ENCODE measurements at places on chromosomes 4 and X. TPM values are rescaled to one million over a fixed set of nuclear protein-coding genes. Genes with fewer than 3 reads are reported as not detected.

The NEIL3 gene
- 2.2 TPM for polyA plus RNA-seq

The PHEX gene
- polyA plus RNA-seq = 3.1 TPM

The GYPA gene
- polyA plus RNA-seq = 1.8 TPM

The HNRNPDL gene
- polyA plus RNA-seq = 487 TPM

The RHOXF2 gene
- 0.05 TPM for polyA plus RNA-seq

The CLDN2 gene
- 0.55 TPM for polyA plus RNA-seq

The FAAH2 gene
- 1.1 TPM for polyA plus RNA-seq

The PCDH19 gene
- polyA plus RNA-seq = 8.4 TPM

The RAB9B gene
- 23.4 TPM for polyA plus RNA-seq

The GUCY1A1 gene
- 14.3 TPM for polyA plus RNA-seq

The CT45A2 gene
- not detected for polyA plus RNA-seq

The CHST7 gene
- polyA plus RNA-seq = not detected

The H2BW1 gene
- not detected for polyA plus RNA-seq

The ADGRG2 gene
- polyA plus RNA-seq = 4.9 TPM

The TDO2 gene
- polyA plus RNA-seq = 0.73 TPM

The CCKAR gene
- not detected for polyA plus RNA-seq

DNA sequence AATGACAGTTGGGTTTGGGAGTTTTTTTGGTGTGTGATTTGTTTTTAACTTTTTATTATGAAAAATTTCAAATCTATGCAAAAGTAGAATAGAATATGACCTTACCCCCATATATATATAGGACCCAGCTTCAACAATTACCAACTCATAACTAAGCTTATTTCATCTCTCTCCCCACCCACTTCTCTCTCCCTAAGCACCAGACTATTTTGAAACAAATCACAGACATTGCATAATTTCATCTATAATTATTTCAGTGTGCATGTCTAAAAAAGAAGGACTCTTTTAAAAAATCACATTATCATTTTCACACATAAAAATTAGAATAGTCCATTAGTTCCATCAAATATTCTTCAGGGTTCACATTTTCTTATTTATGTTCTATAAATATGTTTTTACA lies 28.3 kb upstream of the NKX6-1 start:
- DNase-seq = no peak

GRCh38 chr4:24743927-24744326 lies 51.4 kb upstream of the SOD3 start:
- DNase-seq = no peak

DNA sequence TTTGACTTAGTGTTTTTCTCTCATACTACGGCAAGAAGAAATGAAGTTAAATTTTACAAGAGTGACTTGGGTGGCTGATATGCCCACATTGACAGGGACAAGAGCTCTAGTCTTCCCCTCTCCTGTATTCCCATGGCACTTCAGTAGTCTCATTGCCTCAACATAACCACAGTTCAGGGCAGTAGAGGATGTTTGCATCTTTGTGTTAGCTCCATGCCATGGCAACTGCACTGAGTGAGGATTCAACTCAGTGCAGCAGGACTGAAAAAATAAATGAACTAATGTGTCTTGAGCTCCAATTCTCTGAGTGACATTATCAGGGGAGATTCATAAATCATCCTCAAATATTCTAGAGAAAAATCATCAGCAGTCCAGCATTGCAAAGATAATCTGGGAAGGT lies 78.8 kb downstream of the TET2 start:
- DNase-seq = no peak

- no peak for DNase-seq
Observed at GRCh38 chr4:152572417-152573086, 36.7 kb upstream of the FBXW7 start.

DNA sequence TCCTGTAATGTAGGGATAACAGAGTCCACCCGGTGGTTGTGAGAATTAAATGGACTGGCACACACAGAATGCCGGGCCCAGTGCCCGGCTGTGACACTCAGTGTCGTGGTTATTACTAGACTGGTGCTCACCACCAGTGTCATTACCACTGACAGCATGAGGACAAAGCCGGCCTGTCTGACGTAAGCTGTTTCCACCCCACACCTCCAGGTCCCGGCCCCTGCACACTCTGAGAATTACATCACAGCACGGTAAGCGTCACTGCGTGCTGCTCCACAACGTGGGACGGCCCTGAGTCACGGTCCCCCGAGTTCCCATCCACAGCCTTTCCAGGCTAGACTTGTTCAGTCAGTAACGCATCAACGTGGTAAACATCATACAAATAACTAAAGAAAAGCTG lies 22.9 kb downstream of the FAT1 start:
- peak; percentile 31 for DNase-seq

- no peak for DNase-seq
Observed at GRCh38 chrX:77953708-77954107, 15.7 kb downstream of the PGAM4 start.

- DNase-seq = no peak
Observed at GRCh38 chr4:38728631-38729141, 54.1 kb downstream of the TLR10 start.

DNA sequence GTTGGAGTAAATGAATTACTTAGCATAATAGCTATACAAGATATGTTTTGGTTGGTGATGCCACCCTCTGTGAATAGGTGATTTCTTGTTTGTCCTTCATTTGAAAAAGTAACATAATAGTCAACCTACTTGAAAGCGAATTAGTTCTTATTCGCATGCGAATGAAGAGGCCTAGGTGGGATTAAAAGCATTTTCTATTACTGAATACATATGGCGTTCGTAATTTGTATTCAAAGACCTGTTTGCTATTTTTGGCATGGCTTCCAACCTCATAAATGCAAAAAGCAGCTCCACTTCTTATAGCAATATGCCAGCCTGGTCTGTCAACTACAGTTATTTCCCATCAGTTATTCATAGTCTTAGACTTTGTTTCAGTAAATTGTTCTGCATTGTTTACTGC lies 261.3 kb downstream of the TENM3 start:
- no peak for DNase-seq

GRCh38 chrX:41621222-41621723 lies 67.5 kb upstream of the GPR34 start:
- DNase-seq = no peak

DNA sequence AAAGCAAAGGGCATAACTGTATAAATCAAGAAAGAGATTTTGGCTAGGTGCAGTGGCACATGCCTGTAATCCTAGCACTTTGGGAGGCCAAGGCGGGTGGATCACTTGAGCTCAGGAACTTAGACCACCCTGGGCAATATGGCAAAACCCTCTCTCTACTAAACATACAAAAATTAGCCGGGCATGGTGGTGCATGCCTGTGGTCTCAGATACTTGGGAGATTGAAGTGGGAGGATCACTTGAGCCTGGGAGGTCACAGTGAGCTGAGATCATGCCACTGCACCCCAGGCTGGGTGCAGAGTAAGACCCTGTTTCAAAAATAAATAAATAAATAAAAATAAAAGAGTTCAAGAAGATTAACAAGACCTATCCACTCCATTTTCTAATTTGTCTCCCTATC lies 227.3 kb downstream of the SOWAHB start:
- no peak for DNase-seq

DNA sequence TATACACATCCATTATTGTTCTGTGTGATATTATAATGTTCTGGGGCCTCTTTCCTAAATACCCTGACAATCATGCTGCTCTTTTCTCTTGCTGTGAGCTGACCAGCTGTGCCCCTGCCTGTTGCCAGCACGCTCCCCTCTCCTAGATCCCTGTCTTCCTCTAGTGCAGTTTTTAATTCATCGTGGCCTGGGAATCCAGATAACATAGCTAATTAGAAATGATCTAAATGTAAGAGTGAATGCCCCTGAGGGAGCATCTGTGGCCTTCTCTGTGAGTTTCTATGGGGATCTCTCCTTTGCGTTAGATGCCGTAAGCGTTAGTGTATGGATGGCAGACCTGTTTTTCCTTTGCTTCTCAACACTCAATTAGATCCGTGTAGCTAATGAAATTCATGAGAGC lies 434.3 kb downstream of the SPRY1 start:
- no peak for DNase-seq

- no peak for DNase-seq
Observed at GRCh38 chr4:180811556-180811955, 1431.6 kb upstream of the TENM3 start.

DNA sequence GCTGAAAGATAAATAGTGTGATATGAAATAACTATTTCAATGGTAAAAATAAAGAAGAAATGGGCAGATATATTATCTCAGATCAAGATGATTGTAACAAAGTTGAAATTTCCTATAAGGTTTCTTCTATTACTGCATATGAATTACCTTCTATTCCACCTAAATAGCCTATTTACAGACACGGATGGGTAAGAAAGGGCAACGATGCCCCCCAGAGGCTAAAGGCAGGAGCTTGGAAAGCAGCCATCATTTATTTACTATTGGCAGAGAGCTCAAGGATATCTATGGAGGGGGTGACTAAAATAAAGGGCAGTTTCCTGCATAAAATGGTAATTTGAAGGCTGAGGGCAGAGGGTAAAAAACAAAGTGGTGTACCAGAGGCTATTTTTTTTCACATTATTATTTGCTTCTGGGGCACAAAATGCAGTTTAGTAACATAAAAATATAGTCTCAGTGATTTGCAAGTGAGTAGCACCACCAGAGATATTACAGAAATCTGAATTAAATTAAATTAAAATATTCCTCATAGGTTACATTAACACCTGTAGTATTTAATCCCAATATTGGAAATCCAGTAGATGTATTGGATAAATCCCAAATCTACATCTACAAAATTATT lies 123.1 kb downstream of the BTC start:
- DNase-seq = no peak

GRCh38 chr4:8427761-8428287 lies 12.7 kb downstream of the ACOX3 start:
- DNase-seq = peak; percentile 61

GRCh38 chr4:140027101-140027500 lies 126.9 kb downstream of the MAML3 start:
- DNase-seq = no peak

DNA sequence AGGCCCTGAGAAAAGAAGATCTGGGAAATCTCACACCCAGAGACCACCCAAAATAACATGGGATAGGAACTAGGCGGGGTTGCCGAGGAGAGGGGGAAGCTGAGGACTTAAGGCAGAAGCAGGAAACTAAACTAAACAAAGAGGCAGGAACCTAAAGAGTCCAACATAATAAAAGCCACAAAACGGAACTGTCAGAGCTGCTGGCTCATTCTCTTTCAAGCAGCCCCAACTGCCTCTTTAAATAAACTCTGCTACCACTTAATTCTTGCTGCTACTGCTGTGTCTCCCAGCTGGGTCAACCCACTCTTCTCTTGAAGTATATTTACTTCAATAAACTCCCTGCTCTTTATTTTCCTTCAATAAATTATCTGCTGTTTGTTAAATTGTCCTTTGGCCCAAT lies 44.5 kb downstream of the MAGEB16 start:
- no peak for DNase-seq

- DNase-seq = no peak
Observed at GRCh38 chr4:139658185-139658584, 7.4 kb upstream of the MGST2 start.

DNA sequence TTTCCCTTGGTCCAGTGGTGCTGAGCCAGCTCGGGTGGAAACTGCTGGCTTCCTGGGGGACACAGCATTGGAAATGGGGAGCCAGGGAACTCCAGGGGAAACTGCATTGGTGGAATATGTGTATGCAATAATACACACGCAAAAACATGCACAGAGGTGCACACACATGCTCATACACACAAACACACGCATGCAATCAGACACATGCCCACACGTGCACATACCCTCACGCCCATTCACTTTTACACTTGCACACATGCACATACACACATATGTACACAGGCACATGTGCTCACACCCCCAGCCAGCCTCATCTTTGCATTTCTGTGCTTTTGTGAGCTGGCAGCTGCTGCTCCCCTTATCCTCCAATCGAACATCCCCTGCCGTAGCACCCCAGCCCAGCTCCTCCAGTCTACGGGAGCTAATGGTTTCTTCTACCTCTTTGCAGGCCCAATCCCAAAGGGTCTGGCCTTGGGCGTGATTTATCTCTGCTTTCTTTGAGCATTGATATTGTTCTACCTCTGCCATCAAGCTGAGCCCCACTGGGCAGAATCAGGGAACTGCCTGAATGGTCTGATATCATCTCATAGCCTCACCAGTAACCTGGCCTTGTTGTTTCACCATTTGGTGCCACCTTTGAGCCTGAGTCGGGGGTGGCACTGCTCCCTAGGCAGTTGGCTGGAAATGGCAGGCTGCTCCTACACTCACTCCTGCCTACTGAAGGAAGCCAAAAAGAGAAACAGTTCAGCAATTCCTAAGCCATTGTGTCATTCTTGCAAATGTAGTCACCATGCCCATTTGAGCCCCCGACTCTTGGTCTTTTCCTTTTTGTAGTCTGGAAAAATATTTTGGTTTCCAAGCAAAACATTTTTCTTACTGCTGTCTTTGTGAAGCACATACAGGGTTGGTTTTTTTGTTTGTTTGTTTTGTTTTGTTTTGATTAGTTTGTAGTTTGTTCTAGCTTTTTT lies 104.4 kb upstream of the MAMLD1 start:
- no peak for DNase-seq

DNA sequence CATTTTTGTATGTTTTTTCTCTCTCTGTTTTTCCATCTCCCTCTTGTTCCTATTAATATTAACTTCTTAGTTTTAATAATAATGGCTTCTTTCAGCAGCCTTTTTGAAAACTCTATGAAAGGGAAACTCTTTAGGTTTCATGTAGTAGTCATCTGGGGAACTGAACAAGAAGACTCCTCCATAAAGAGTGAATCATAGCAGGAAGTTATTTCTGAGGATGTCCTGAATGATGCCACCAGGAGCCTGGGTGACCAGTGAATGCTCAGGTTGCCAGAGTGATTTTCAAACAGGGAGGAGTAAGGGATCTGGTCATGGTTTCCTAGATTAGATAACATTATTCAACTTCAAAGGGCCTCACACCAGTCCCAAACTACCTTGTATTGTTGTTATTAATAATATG lies 212.8 kb upstream of the PDE5A start:
- no peak for DNase-seq

GRCh38 chr4:108227923-108228322 lies 59.2 kb upstream of the LEF1 start:
- DNase-seq = no peak

- no peak for DNase-seq
Observed at GRCh38 chrX:50402886-50403285, 67.7 kb downstream of the DGKK start.

DNA sequence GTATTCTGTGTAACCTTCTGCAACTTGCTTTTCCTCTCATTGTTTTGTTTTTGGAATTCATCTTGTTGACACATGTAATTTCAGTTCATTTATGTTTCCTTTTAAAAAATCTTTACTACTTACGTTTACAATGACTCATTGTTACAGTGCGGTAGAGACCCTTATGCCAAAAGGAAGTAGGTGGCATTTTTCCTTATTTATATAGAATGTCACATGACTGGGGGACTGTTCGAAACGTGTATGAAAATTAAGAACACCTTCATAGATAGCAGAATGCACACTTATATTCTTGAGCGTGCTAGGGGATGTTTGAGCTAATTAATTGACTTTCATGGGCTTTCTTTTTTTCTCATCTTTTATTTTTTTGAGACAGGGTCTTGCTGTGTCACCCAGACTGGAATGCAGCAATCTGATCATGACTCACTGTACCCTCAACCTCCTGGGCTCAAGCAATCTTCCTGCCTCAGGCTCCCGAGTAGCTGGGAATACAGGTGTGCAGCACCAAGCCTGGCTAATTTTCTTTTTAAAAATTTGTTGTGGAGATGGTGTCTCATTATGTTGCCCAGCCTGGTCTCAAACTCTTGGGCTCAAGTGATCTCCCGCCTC lies 7.3 kb downstream of the REPS2 start:
- DNase-seq = no peak

Measured in muscle of arm (tissue), 14 donors.